Spinal cord (tissue), 10 donors: ENCODE measurements at places on chromosomes 7 and 10. TPM values are rescaled to one million over a fixed set of nuclear protein-coding genes. Genes with fewer than 3 reads are reported as not detected.

The CALML3 gene
- not detected for total RNA-seq

The CAV1 gene
- 71.0 TPM for total RNA-seq

The RNLS gene
- 16.1 TPM for total RNA-seq

The C10orf90 gene
- 3.4 TPM for total RNA-seq

The AVL9 gene
- total RNA-seq = 56.8 TPM

The PHKG1 gene
- 7.9 TPM for total RNA-seq

The MOGAT3 gene
- not detected for total RNA-seq

The ANKRD30A gene
- total RNA-seq = not detected

The HOXA6 gene
- total RNA-seq = 20.5 TPM

The SORBS1 gene
- total RNA-seq = 129 TPM

The LIPN gene
- 0.30 TPM for total RNA-seq

The NPC1L1 gene
- 0.10 TPM for total RNA-seq

The CCM2 gene
- 34.5 TPM for total RNA-seq

The INSYN2A gene
- 10.2 TPM for total RNA-seq

The PLEKHS1 gene
- total RNA-seq = 0.11 TPM

The TRPV5 gene
- 0.11 TPM for total RNA-seq

The LRRC27 gene
- total RNA-seq = 19.5 TPM

The AKR1D1 gene
- total RNA-seq = not detected

The MSMB gene
- not detected for total RNA-seq

The INHBA gene
- 2.9 TPM for total RNA-seq

The UNCX gene
- 1.8 TPM for total RNA-seq

The CYP3A5 gene
- 7.2 TPM for total RNA-seq

The CRHR2 gene
- total RNA-seq = 0.89 TPM

The OR2A42 gene
- total RNA-seq = 0.06 TPM

The CCL26 gene
- total RNA-seq = not detected

The RPP38 gene
- total RNA-seq = 14.8 TPM

The ELN gene
- total RNA-seq = 287 TPM

The FXYD4 gene
- not detected for total RNA-seq

The GRID2IP gene
- total RNA-seq = 0.30 TPM

The ERLIN1 gene
- total RNA-seq = 24.8 TPM

The PAPSS2 gene
- 12.3 TPM for total RNA-seq

The CCL24 gene
- not detected for total RNA-seq

The VWDE gene
- total RNA-seq = 4.9 TPM

The NRG3 gene
- total RNA-seq = 24.5 TPM

The TFPI2 gene
- total RNA-seq = 8.9 TPM

The DUSP5 gene
- total RNA-seq = 4.7 TPM

The ARHGAP22 gene
- total RNA-seq = 6.2 TPM

The LHFPL3 gene
- total RNA-seq = 75.7 TPM

The PAOX gene
- 8.1 TPM for total RNA-seq

The HOXA1 gene
- total RNA-seq = 1.4 TPM

The TCF7L2 gene
- total RNA-seq = 14.5 TPM

The SFRP5 gene
- total RNA-seq = 9.6 TPM

The FBXL13 gene
- 8.9 TPM for total RNA-seq

The CALHM1 gene
- total RNA-seq = 0.06 TPM

The AMPH gene
- total RNA-seq = 37.3 TPM

The PGAM2 gene
- total RNA-seq = 10.7 TPM

The GBX1 gene
- total RNA-seq = 2.4 TPM

The NOM1 gene
- 22.2 TPM for total RNA-seq
